ENCODE measurements at places on chromosomes 12 and 14.

GRCh38 chr12:11545484-11546330, 103.8 kb upstream of the ETV6 start:
- peak; percentile 33 for DNase-seq

DNA sequence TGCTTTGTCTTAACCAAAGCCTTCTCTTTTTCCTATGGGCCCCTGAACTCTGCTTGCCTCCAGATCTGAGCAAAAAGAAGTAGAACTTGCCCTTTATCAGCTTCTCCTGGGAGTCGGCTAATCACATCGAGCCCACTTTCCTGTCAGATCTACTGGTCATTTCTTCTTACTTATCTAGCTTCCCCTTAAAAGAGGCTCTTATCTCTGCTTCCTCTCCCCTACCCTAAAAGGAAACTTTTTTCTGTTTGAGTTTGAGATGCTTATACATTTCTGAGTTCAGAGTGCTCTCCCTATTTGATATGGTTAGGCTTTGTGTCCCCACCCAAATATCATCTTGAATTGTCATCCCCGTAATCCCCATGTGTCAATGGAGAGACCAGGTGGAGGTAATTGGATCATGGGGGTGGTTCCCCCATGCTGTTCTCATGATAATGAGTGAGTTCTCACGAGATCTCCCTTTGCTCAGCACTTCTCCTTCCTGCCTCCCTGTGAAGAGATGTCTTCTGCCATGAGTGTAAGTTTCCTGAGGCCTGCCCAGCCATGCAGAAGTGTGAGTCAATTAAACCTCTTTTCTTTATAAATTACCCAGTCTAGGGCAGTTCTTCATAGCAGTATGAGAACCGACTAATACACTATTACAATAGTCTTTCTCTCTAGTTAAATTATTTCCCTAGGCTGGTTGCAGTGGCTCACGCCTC, 114.7 kb upstream of the AMN1 start:
- DNase-seq: no peak

DNA sequence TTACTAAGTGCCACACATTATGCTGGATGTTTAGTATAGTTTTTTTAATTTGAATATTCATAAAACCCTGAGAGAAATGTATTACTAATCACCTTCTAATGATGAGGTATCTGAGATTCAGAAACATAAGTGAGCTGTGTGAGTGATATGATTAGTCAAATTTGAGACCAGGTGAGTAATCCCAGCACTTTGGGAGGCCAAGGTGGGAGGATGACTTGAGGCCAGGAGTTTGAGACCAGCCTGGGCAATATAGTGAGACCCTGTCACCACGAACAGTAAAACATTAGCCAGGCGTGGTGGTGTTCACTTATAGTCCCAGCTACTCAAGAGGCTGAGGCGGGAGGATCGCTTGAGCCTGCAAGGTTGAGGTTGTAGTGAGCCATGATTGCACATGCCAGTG, 438.4 kb downstream of the RAD51B start:
- DNase-seq: no peak

DNA sequence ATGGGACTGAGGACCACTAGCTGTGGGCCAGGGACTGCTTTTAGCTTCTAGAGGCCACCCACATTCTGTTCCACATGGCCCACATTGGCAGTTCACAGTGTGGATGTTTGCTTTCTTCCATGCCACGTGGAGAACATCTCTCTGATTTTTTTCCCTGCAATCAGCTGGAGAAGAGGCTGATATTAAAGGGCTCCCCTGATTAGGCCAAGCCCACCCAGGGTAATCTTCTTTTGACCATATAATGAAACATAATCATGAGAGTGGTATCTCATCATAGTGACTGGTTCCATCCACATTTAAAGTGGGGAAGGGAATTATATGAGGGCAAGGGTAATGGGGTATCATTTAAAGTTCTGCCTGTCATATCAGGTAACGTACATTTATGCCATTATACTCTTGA, 15.8 kb downstream of the DAAM1 start:
- DNase-seq: no peak

DNA sequence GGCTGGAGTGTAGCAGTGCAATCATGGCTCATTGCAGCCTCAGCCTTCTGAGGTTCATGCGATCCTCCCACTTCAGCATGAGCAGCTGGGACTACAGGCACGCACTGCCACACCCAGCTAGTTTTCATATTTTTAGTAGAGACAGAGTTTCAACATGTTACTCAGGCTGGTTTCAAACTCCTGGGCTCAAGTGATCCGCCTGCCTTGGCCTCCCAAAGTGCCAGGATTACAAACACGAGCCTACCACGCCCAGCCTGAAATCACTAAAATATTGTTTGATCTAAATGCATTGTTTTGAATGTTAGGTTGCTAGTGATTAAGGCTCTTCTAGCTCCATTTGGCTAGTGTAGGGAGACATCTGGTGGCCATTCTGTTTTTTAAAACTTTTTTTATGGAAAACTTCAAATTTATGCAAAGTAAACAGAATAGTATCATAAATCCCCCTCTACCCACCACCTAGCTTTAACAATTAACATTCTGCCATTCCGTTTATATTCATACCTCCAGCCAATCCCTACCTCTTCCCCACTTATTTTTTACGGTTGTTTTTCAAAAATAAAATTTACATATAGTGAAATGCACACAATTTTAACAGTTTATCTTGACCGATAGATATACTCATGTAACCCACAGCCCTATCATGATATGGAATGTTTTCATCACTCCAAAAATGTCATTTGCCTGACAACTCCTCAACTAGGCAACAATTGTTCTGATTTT, 37.8 kb downstream of the MYO1H start:
- no peak for DNase-seq

DNA sequence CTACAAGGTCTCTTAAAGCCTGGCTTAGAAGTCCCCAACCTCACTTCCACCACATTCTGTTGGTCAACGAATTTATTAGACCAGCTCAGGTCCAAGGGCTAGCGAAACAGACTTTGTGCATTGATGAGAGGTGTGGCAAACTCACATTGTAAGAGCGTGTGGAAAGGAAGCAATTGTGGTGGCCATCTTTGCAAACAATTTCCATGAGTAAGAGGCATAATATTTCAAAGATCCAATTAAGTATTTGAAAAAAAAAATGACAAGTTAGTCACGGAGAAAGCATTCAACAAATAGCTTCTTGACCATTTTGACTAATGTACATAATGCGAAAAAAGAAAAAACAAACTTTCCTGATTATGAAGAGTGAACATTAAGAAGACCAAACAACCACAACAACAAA, 7.4 kb downstream of the NR1H4 start:
- DNase-seq: no peak

DNA sequence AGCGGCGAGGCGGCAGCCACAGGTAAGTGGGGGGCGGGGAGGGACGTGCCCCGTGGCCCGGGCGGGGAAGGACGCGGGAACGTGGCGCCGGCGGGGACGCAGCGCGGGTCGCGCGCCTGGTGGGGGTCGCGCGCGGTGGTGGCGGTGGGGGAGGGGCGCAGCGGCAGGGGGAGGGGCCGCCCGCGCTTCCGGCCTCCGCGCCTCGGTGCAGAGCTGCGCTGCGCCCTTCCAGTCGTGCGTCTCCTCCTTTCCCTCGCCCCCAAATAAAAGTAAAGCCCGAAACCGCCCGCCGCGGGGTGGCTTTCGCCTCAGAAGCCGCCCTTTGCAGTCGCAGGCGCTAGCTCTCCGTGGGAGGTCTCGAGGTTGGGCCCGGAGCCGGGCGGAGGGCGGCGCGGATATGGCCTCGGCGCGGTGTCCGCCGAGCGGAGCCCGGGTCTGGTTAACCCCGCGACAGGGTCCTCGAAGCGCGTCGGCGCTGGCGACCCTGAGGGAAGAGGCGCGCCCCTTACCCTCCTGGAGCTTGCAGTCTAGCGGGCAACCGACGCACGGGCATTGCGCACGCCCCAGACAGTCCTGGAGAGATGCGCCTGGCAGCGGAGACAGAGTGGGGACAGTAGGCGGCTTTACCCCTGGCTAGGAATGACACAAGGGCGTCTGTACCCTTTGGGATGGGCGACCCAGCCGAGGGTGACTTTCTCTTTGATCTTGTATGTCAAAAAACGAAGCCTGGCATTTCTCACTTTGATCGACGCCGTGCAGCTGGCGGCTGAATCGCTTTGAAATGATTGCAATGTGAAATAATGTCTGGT, 589 bp downstream of the ATF1 start:
- peak; percentile 79 for DNase-seq

- DNase-seq: no peak
Observed at GRCh38 chr12:46686267-46686942, 139.4 kb downstream of the SLC38A4 start.

- no peak for DNase-seq
Observed at GRCh38 chr12:71725011-71725410, 29.7 kb upstream of the RAB21 start.

DNA sequence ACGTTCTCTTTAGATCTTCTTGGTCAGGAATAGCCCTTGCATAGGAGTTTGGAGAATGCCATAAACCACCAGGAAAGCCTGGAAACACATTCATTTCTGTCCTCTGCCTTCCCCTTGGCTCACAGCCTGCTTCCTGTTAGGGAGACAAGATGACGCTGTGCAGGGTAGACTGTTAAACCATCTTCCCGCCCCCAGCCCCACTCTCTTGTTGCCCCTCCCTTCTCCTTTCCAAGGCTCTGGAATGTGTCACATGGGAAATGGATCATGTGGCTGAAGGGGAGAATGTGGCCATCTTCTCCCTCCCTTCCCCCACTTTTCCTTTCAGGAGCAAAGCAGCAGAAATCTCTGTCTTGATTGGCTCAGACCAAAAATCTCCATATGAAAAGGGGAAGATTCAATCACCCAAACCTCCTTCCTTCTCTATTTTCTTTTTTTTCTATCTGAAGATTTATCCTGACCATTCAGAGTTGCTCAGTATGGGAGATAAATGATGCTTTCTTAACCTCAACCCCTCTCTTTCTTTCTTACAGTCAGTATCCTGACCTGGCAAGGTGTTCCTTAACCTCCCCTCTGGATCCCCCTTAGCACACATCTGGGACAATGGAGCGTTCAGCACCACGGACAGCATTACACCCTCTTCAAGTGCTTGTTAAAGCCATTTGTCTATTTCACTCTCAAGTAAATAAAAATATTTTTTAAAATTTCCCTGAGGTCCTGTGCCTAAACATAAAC, 11.4 kb downstream of the GPR19 start:
- no peak for DNase-seq

GRCh38 chr12:51028126-51028812, 2.1 kb upstream of the SLC11A2 start:
- DNase-seq: no peak

DNA sequence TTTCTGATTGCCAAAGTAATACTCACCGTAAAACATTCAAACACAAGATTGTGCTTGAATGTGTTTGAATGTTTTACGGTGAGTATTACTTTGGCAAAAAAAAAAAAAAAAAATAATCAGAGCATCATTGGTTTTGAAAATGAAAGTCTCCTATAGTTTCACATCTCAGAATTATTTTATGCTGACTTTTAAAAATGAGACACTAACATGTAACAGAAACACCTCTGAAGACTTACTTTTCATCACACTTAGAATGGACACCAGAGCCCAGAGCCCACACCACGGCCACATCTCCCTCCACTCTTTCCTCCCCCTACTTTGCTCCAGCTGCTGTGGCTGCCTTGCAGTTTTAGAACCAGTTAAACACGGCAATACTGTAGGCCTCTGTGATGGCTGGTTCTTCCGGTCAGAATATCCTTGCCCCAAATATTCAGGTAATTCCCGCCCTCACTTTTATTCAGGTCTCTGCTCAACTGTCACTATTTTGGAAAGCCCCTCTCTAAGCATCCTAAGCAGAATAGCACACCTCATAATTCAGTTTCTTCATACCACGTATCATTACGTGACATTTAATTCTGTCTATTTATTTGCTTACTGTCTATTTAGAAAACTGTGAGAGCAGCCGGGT, 138.9 kb upstream of the MAX start:
- no peak for DNase-seq

DNA sequence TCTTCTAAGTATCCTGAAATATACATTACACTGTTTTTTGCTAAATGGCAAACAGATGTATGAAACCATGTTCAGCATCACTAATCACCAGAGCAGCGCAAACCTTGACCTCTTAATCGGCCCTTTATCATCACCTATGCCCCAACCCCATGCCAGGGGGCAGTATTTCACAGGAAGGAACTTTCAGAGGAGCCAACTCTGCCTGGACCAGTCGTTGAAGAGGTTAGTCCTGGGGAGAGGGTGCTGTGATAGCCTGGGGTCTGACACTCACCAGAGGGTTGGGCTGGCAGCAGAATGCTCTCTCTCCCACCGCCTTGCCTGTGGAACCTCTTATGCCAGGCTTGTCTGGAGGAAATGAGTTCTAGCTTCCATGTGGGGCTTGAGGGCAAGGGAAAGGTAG, 411.7 kb downstream of the TMEM117 start:
- DNase-seq: no peak

GRCh38 chr12:13196130-13196921, at the start of gene EMP1:
TSS of gene EMP1 (plus strand) at chr12:13196726. CDS start at chr12:13211511, 14,785 bp downstream.
- DNase-seq: peak; percentile 70

DNA sequence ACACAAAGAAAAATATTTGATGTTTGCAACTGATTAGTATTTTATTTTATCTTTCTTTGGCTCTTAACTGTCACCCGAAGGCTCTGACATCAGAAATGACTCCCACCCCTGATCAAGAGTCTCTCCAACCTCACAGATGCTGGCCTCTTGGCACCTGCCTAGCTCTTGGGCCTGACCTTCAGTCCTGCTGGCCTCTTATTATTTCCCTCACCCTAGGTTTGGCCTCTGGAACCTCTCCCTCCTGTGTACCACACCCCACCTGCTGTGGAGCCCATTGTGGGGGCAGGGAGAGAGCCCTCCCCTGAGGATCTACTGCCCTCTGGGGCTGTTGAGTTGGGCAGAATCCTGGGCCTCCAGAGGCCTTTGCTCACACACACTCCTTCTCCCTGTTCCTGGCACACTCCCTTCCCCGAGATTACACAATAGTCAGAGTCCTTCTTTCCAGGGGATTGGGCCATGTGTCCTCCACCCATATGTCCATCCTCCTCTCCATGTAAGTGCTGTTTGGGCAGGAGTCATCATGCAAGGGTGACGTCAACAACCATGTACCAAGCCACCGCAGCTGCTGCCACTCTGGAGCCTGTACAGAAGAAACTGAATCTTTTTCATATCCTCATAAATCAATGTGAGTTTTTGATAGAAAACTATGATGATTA, 124.3 kb downstream of the RASSF9 start:
- no peak for DNase-seq

DNA sequence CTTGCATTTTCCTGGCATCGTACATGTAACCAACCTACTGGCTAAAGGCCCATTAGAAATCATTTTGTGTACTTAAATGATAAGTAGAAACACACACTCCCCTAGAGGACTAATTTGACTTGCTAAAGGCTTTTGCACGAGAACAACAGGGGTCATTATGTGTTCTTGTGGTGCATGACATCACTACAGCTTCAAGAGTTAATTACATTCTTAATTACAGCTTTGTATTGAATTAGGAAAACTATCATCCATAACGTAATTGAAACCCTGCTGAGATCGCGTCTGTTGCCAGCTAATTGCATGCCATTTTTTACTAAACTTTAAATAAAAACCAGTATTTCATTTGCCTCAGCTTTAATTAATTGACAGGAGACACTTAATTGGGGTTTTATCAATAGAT, 51.4 kb downstream of the TMEM132C start:
- DNase-seq: no peak

DNA sequence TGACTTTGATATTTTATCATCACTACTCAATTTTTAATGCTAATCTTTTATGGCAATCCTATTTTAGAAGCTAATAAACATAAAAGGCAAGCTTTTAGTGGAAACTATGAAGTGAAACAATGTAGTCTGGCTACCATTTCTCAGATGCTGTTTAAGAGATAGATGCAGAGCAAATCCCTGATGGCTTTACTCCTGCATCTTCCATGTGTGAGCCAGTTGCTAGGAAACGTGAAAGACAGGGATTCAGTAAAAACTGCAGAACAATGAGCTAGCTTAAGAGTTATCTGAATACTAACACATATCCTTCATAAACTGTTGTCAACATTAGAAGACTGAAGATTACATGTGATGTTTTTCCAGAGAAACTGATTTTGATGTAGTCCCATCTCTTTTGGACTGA, 112.6 kb downstream of the SLC2A13 start:
- no peak for DNase-seq
